Vagina (tissue), 2 donors: ENCODE measurements at places on chromosomes 4 and X.

GRCh38 chr4:103091601-103092223 is 7.9 kb downstream of the BDH2 start:
- DNase-seq, result no peak

- no peak for DNase-seq
Measured at GRCh38 chr4:3880615-3881120, 114.5 kb downstream of the ADRA2C start.

DNA sequence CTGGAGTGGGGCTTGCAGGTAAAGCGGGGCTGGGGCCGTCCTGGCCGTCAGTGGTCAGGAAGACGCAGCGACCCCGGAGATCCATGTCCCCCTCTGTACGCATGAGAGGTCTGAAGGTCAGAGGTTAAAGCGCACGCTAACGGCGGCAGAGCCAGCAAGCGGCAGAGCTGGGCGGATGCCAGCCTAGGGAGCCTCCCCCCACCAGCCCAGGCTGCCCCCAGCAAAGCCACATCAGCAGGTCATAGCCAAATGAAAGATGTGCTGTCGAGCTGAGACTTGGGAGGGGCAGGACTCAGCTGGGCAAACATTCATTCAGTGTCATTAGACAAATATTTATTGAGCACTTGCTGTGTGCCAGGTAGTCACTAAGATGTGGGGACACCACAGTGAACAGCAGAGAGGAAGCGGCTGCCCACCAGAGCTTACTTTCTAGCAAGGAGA is 593 bp upstream of the JAKMIP1 start:
- no peak for DNase-seq

- DNase-seq, result no peak
Measured at GRCh38 chr4:82201303-82201702, 172.5 kb downstream of the HNRNPD start.

DNA sequence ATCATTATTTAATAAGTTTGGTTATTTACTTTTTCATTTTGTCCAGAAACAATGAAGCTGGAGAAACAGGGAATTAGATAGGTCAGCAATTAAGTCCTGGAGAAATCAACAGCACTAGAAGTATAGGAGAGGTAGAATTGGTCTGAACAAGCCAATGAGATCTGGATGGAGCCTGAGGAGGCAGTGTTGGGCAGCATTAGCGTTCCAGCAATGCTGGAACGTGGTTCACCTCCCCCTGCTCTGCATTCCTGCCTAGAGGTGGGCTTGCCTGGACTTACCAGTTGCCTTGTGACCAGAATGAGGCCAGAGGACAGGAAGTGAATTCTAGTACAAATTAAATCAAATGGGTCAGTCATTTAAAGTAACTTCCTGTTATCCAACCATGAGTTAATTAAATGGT is 4.6 kb downstream of the RASSF6 start:
- no peak for DNase-seq

- no peak for DNase-seq
Measured at GRCh38 chrX:39850630-39851152, 247.1 kb downstream of the BCOR start.

- DNase-seq, result no peak
Measured at GRCh38 chrX:14003876-14004425, 25.7 kb downstream of the GEMIN8 start.

DNA sequence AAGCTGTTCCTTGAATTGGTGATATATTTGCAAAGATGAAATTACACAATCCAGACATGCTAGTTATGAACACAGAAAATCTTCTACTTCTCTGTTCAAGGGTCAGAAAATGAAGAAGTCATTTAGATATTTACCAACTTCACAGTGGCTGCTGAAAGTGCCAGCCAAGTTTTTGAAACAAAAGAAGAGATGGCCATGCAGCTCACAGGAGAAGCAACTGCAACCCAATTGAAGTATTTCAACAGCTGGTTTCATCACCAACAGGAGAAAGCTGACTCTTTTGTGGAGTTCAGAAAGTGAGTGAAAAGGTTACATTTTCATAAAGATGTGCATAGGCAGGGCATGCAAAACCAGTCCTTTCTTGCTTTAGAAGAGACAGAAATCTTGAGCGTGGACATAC is 70.1 kb upstream of the LSM6 start:
- no peak for DNase-seq

DNA sequence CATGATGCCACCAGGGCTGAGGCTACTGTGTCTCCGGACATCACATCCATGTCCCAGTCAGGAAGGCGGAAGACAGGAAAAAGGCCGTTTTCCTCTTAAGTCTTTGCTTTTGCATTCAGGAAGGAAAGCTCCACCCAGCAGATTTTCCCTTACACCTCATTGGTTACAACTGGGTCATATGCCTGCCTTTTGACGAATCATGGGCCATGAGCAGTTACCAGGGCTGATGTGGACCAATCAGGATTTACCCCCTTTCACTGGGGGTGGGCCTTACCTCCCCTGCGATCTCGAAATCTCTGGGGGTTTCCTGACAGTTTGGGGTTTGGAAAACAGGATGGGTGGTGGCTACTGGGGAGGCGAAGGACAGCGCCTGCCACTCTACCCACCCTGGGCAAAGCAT is 52.5 kb upstream of the GRPEL1 start:
- DNase-seq, result no peak

- DNase-seq, result no peak
Measured at GRCh38 chrX:68428431-68428830, 4.9 kb downstream of the OPHN1 start.

GRCh38 chr4:42391981-42392380 is 5.3 kb upstream of the SHISA3 start:
- DNase-seq, result no peak

DNA sequence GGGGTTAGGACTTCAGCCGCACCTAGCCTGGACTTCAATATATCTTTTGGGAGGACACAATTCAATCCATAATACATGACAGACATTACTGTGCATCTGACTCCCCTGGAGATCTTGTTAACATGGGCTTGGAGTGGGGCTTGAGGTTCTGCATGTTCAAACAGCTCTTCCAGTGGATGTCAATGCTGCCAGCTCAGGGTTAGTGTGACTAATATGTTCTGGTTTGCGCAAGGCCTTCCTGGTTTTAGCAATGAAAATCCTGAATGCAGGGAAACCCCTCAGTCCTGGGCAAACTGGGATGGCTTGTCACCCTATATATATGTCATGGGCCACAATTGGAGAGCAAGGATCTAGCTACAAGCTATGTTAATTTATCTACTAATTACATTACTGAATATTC is 2.7 kb upstream of the TSPAN7 start:
- no peak for DNase-seq

DNA sequence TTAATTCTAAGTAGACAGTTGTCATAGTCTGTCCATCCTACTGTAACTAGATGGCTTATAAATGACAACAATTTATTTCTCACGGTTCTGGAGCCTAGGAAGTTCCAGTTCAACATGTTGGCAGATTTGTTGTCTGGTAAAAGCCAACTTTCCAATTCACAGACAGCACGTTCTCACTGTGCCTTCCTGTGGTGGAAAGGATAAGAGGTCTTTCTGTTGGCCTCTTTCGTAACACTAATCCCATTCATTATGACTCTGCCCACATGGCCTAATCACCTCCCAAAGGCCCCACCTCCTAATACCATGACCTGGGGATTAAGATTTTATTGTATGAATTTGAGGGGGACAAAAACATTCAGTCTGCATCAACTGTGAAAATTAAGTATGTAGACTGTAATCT is 83.2 kb downstream of the GALNTL6 start:
- no peak for DNase-seq

GRCh38 chr4:100049872-100050271 is 99.8 kb upstream of the H2AZ1 start:
- DNase-seq, result no peak

- no peak for DNase-seq
Measured at GRCh38 chr4:145929415-145930178, 9.0 kb downstream of the ZNF827 start.

DNA sequence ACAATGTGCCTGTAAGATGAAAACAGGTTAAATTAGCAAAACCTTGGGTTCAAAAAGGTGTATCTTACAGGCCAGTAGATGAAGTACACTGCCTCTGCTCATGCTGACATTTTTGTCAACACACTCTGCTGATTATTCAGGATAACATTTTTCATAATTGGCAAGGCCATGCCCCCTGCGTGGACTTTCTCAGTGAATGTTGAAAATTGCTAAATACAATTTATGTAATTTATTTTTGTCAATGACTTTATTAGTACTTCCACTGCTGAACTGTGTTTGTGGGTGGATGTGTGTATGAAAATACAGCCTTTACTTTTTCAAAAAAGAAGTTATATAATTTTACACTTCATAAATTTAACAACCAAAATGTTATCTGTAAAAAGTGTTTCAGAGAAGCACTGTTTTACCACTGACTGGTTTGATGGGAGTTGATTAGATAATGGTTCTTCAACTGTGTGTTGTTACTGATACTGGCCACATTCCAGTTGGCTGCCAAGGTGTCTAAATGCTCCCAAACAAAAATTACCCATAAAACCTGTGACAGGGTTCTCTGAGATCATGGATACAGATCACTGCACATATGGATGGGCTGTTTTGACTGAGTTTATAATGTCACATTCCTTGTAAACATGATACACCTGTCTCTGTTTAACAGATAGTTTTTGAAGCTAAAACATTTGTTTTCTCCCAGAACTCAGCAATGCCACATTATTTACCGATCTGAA is 151.9 kb upstream of the SLC7A11 start:
- no peak for DNase-seq

- DNase-seq, result no peak
Measured at GRCh38 chr4:6277935-6278800, 8.5 kb downstream of the WFS1 start.
